ENCODE measurements at places on chromosomes 2 and 18. TPM values are rescaled to one million over a fixed set of nuclear protein-coding genes. Genes with fewer than 3 reads are reported as not detected.

Gene TUBA3E
- total RNA-seq, result not detected

Gene CD8B2
- total RNA-seq, result not detected

Gene GKN1
- not detected for total RNA-seq

Gene SP5
- total RNA-seq, result not detected

Gene SCN7A
- 23.6 TPM for total RNA-seq

Gene CFAP221
- total RNA-seq, result not detected

- DNase-seq, result no peak
Observed at GRCh38 chr18:58235001-58235436, 191.0 kb downstream of the NEDD4L start.

- no peak for DNase-seq
Observed at GRCh38 chr2:36511858-36512603, 85.9 kb downstream of the FEZ2 start.

DNA sequence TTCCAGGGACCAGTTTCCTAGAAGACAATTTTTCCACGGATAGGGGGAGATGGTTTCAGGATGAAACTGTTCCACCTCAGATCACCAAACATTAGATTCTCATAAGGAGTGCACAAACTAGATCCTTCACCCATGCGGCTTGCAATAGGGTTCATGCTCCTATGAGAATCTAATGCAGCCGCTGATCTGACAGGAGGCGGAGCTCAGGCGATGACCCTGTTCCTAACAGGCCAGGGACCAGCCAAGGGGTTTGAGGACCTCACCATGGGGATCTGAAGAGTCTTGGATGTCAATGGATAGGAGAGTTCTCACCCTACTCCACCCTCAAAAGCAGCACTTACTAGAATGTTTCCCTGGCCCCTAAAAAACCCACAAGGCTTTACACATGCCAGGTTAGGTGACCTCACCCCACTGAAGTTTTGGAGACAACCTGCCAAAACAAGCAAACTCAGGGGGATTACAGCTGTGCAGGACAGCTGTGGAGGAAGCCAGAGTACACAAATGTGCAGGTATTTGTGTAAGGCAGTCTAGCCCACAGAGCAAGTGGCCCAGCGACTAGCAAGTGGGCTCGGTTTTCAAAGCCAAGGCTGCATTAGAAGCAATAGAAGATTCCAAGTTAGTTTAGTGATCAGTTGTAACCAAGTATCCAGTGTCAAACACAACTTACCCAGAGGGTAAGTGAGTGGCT lies 3.9 kb downstream of the EVA1A start:
- no peak for DNase-seq

DNA sequence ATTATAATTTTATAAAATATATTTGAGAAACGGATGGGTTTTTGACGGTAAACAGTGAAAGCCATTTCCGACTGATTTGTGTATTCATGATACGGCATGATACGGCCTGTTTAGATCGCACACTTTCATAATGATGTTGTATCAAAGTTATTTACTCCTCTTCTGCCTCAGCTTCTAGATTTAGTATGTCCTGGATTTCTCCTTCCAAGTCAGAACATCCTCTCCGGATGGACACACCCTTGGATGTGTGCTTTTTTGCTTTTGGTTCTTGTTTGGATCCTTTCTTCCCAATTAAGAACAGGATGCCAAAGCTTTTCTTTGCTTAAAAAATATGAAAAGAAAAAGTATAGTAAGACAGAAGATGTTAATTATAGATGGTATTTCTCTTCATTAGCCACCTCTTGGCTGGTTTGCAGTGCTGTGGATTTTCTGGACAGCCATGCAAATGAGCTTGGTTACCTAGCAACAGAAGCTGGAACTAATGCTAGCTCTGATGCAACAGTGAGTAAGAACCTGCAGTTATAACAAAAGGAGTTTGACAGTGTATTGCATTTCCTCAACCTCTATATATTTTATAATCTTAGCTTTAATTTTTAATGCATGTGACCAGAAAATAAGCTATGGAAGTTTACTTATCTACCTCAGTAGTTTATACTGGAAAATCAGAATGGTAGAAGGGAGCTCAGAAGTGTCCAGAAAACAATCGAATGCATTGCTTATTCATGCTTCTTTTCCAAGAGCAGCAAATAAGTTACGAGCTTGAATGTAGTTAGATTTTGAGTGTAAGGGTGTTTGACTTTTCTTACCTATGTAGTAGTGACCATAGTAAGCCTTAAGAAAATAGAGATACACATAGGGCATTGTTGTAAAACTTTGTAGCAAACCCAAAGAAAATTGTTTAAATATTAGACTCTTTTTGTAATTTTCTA lies 27.9 kb downstream of the RMND5A start:
- peak; percentile 85 for DNase-seq

GRCh38 chr2:156589381-156590079 lies 153.4 kb downstream of the GPD2 start:
- peak; percentile 39 for DNase-seq

GRCh38 chr2:144241801-144242200 lies 278.1 kb downstream of the ZEB2 start:
- DNase-seq, result no peak

DNA sequence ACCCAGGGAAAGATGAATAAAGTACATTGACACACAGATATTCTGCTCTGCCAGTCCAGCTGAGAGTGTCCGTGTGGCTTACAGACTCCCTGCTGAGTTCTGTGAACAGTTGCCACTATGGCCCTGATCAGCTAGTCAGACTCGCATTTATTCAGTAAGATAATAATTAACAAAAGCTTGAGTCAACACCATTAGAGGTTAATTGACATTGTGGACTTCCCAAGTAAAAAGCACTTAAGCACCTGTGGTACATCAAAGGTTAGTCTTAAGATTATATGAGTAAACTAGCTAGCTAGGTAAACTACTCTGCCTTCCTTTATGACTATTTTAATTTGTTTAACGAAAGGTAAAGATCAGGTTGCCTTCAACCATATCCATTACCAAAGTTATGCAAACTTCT lies 33.7 kb downstream of the ANKRD30B start:
- no peak for DNase-seq

GRCh38 chr2:106073678-106074406 lies 120.3 kb downstream of the UXS1 start:
- no peak for DNase-seq

GRCh38 chr18:13180614-13181375 lies 37.8 kb upstream of the LDLRAD4 start:
- DNase-seq, result no peak

DNA sequence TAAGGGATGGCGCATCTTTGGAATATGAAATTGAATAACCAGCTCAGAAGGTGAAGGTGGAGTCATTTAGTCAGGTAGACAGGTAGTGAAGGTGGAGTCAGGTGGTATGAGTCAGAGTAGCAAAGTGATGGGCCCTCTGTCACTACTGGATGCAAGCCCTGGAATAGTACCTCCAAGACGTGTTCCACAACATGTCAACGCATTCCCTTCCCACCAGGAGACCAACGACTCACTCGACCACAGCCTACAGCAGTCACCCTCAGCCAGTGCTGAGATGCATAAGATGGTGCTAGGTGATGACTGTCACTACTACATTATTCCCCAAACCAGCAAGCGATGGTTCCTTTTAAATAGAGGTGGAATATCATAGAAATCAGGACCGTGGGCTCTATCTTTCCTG lies 6.8 kb downstream of the CPLX4 start:
- peak; percentile 16 for DNase-seq

GRCh38 chr2:85165088-85165690 lies 32.0 kb downstream of the TCF7L1 start:
- no peak for DNase-seq

All from fibroblast of lung (primary cell).